Type B pancreatic cell (in vitro differentiated cells): ENCODE measurements at places on chromosomes 5 and 9.

DNA sequence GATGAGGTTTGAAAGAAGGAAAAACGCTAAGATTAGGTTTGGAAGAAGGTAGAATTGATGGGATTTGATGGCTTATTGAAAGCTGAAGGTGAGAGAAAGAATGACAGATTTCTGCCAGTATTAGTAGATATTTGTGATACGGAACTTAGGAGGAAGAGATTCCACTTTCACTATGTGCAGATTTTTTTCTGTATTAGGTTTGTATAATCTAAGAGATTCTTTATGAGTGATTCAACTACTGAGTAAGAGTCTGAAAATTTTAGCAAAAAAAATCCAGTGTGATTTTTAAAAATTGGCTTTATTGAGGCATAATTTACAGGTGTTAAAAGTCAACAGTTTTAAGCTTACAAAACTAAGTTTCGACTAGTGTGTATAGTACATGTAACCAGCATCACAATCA lies 54.1 kb downstream of the AP3S1 start:
- DNase-seq: no peak

- DNase-seq: no peak
These were observed 419.9 kb upstream of the CDH9 start for GRCh38 chr5:27458287-27458686.

- DNase-seq: no peak
These were observed 175.0 kb upstream of the ISL1 start for GRCh38 chr5:51208296-51208695.

GRCh38 chr5:112986224-112986623 lies 9.6 kb downstream of the DCP2 start:
- no peak for DNase-seq

GRCh38 chr9:91727316-91727861 lies 222.6 kb downstream of the ROR2 start:
- DNase-seq: no peak

DNA sequence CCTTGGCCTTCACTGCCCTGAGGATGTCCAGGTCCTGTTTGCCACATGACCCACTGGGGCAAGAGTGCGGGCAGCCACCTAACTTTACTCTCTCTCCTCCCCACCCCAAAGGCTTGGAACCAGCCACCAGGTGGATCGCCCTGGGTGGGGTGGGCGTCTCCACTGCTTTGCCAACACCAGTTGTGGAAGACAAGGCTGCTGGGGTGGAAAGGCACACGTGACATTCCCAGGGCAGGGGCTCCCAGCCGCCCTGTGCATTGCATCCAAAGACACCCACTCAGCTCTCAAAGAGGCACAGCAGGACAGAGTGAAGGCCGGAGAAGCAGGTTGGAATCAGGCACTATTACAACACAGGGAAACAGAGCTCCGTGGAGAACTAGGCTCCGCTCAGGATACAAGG lies 162.2 kb downstream of the OLFM1 start:
- no peak for DNase-seq

- DNase-seq: no peak
These were observed 93.1 kb downstream of the NXNL2 start for GRCh38 chr9:88628114-88628513.

DNA sequence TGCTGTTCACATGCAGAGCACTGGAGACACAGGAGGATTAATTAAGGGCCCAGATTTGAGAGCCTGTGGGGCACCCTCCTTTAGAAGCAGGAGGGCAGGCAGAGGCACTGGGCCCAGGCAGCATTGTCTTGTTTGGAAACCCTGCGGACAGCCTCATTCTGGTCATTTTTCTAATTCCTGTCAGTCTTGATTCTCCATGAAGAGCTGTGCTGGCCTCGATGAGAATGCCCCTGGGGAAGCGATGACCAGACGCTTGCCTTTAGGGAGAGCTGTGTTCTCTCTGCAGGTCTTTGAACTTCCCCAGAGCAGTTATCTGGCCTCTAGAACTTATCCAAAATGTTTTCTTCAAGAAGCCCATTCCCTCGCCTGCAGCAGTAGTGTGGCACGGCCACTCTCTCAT lies 117.8 kb upstream of the PTCH1 start:
- no peak for DNase-seq

- no peak for DNase-seq
These were observed 144.7 kb downstream of the APBA1 start for GRCh38 chr9:69527454-69527853.

GRCh38 chr5:124494540-124495116 lies 251.8 kb downstream of the ZNF608 start:
- no peak for DNase-seq

- DNase-seq: no peak
These were observed 77.2 kb downstream of the ATP10B start for GRCh38 chr5:160774666-160775315.

- no peak for DNase-seq
These were observed 28.5 kb upstream of the PLPPR1 start for GRCh38 chr9:100999906-101000544.

- DNase-seq: no peak
These were observed 59.7 kb downstream of the OSMR start for GRCh38 chr5:38905516-38905915.
